ENCODE measurements at places on chromosomes 5 and 9.

- no peak for DNase-seq
Measured at GRCh38 chr5:14229181-14229580, 86.0 kb downstream of the TRIO start.

DNA sequence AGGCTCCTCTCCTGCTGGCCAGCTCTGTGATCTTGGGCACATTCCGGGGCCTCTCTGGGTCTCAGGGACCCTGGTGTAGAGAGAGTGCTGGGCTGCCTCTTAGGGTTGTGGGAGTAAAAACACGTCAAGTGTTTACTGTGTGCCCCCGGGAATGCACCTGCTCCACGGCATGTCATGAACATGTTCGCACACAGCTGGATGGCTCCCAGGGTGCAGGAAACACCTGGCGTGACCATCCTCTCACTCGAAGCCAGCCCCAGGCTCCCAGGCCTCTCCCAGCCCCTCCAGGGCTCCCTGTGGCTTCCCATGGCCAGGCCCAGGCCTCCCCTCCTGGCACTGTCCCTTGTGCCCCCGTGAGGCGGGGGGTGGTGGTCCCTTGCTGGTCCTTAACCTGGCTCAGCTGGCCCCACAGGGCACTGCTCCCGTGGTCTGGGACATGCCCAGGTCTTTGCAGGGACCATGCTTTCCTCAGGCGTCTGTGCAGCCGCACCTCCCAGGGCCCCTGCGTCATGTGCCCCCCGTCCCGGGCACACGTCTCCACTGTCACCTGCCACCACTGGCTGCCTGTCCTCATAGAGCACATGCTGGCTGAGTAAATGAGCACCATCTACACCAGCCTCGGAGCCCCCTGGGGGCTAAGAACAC, 44.9 kb downstream of the SLC6A3 start:
- DNase-seq: no peak

DNA sequence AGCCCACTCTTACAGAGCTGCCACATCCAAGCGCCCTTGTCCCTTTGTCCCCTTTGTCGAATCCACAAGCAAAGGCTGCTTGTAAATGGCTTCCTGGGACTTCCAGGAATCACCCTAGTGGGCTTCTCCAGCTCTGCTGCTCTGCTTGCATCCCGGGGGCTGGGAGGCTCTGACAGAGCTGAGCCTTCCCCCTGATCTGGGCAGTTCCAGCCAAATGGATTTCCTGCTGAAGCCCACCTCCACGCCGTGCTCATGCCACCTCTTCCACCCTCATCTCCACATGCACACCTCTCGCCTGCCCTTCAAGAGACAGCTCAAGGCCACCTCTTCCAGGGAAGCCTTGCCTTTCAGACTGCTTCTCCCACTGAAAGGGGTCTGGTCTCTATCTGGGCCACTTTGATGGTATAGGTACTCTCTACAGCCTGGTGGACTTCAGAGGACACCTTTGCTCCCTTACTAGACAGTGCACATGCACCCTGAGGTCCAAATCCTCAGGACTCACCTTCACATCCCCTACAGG, 106.2 kb downstream of the LHFPL2 start:
- no peak for DNase-seq

- no peak for DNase-seq
Measured at GRCh38 chr5:114648940-114649339, 287.1 kb downstream of the KCNN2 start.

GRCh38 chr9:101736717-101737116, 1.7 kb downstream of the GRIN3A start:
- no peak for DNase-seq

GRCh38 chr9:77978086-77978781, 53.4 kb downstream of the GNAQ start:
- no peak for DNase-seq

- no peak for DNase-seq
Measured at GRCh38 chr5:38379350-38379937, 121.1 kb downstream of the EGFLAM start.

DNA sequence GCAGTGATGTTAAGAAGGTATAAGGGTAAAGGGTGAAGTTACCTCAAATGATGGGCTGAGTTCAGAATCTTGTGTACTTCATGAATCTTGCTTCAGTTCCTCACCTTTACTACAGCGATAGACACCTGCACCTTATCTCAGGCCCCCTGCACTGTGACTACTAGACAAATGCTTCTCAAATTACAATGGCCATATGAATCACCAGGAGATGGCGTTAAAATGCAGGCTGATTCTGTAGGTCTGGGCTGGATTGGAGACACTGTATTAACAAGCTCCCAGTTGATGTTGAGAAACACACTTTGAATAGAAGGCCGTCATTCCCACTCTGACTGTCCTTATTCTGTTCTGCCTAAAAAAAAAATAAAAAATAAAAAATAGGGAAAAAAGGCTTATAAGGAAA, 29.8 kb downstream of the TARS1 start:
- no peak for DNase-seq

GRCh38 chr5:66659780-66660179, 63.6 kb downstream of the MAST4 start:
- DNase-seq: no peak

Data from stimulated activated CD8-positive, alpha-beta memory T cell treated with anti-CD3 and anti-CD28 coated beads, Interleukin-15, amount 100 ng/mL, for 24 hours (primary cell).